Cortex of kidney (tissue), 1 donor: ENCODE measurements at places on chromosomes 16 and 17.

- DNase-seq: no peak
Observed at GRCh38 chr16:87363771-87364455, 19.7 kb downstream of the FBXO31 start.

DNA sequence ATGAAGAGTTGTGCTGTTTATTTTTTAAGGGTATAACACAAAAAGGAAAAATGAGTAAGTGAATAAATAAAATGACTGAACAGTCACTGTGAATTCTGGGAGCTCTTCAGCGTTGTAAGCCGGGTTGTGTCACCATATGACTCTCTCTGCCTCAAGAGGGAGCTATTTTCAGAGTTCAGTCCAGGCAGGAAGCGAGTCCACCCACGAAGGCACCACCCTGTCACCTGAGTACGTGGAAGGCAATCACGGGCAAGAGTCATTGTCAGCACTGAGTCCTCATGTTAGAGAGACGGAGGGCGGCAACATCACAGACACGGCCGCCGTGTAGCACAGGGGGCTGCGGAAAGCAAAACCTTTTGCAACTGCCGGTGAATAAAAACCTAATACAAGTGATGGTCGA, 227.6 kb downstream of the UTP18 start:
- DNase-seq: no peak

DNA sequence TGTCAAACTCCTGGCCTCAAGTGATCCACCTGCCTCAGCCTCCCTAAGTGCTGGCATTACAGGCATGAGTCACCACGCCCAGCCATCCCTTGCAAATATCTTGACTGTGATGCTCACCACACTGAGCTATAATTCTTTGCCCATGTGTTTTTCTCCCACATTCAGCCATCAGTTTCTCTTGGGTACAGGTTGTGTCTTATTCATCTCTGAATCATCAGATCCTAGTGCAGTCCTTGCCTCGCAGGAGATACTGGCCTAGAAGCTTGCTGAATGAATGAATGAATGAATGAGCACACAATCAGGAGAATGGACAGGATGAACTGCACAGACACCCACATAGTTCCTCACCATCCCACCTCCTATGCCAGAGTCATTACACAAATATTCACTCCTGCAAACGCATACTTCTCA, 24.4 kb upstream of the ETV4 start:
- DNase-seq: no peak

- DNase-seq: no peak
Observed at GRCh38 chr17:66791347-66791746, 43.6 kb upstream of the CACNG5 start.

GRCh38 chr17:81400996-81401722, 5.9 kb downstream of the BAHCC1 start:
- no peak for DNase-seq

GRCh38 chr16:71854369-71854948, 8.7 kb downstream of the ATXN1L start:
- no peak for DNase-seq

DNA sequence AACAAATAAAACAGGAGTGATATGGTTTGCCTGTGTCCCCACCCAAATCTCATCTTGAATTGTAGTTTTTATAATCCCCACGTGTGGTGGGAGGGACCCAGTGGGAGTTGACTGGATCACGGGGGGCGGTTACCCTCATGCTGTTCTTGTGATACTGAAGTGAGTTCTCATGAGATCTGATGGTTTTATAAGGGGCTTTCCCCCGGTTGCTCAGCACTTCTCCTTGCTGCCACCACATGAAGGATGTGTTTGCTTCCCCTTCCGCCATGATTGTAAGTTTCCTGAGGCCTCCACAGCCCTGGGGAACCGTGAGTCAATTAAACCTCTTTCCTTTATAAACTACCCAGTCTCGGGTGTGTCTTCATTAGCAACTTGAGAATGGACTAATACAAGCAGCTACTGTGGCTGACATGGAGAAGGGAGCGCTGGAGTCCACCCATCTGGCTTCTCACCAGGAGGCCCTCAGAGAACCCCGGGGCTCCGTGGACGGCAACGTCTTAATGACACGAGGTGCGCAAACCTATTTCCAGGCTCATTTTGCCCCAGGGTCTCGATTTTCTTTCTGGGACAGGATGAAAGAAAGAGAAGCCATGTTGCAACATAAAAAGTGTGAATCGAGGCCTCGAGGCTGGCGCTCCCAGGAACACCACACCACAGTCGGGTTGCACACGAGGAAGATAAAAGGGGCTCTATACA, 129.5 kb downstream of the DYNLRB2 start:
- no peak for DNase-seq

DNA sequence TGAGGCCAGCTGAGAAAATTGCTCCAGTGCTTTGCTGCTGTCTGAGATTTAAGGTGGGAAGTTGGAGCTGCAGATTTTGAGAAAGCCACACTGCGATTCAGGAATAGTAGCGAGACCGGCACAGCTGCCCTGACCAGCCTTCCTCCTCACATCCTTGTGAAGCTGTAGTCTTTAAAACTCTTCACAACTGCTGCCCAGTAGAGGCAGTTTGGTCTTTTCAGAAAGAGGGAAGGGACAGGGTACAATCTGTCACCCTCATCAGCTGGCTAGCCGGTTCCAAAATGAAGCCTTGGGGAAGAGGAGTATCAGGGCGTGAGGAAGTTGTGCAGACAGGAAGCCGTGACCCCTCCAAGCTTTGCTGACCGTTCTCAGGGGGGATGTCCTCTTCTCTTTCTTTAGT, 195.3 kb downstream of the MSI2 start:
- no peak for DNase-seq

- no peak for DNase-seq
Observed at GRCh38 chr17:59832883-59833379, 59.8 kb downstream of the TUBD1 start.

DNA sequence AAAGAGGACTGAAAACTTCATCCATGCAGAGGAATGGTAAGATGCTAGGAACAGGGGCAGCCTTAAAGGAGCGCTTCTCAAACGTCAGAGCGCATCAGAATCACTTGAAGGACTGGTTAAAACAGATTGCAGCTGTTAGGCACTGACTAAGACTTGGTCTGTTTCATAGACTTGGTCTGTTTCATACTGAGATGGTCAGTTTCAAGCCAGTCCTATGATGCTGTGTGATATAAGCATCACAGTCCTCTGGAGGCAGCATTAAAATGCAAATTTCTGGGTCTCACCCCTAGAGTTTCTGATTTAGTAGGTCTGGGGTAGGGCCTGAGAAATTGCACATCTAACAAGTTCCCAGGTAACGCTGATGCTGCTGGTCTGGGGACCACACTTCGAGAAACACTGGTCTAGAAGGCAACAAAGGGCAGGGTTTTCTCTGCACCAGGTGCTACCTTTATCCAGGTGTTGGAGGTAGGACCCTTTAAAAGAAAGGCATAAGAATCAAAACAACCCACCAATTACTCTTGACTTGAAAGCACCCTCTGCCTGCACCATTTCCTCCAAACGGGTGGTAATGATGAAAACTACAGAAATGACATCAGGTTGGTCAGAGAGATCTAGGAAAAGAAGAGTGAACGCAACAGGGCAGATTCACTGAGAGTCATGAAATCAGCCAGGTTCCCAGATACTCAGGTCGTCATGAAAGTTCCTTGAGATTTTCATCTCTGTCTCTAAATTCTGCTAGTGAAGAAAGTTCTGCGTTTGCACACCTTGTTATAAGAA, 95.0 kb upstream of the RCVRN start:
- no peak for DNase-seq
